ENCODE measurements at places on chromosomes 3 and 15.

- DNase-seq: no peak
Observed at GRCh38 chr3:160874736-160875135, 118.7 kb downstream of the PPM1L start.

- DNase-seq: no peak
Observed at GRCh38 chr3:46269556-46269955, 27.3 kb downstream of the CCR3 start.

DNA sequence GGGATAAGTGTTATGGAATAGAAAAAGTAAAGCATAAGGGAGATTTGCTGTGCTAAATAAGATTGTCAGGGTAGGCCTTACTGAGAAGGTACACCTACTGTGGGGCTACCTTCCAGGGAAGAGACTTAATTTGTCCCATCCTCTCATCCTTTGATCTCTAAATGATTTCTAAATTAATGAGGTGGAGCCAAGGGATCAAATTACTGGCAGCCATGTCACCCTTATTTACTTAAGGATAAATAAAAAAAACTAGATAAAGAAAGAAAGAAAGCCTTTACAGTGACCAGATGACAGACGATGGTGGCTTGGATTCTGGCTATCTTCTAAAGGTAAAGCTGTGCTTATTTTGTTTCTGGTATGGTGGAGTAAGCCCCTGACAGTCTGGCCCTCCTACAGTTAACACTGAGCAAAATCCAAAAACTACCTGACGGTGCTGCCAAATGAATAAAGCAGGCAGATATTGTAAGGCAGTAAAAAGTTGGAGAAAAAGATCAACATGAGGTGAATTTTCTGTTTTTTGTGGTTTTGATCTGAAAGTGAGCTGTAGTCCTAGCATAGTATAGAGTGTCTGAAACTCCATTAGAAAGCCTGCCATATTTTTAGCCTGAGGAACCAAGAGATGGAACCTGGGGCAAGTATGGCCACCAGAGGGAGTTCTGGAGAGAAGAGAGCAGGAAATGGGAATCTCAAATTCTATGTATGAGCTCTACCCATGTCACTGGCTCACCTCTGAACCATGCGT, 285.1 kb upstream of the MANF start:
- DNase-seq: peak; percentile 65

- DNase-seq: no peak
Observed at GRCh38 chr3:170256597-170256996, 34.4 kb downstream of the PRKCI start.

GRCh38 chr3:154285221-154285620, 39.1 kb downstream of the DHX36 start:
- no peak for DNase-seq

- DNase-seq: no peak
Observed at GRCh38 chr3:99503350-99503749, 135.0 kb upstream of the COL8A1 start.

DNA sequence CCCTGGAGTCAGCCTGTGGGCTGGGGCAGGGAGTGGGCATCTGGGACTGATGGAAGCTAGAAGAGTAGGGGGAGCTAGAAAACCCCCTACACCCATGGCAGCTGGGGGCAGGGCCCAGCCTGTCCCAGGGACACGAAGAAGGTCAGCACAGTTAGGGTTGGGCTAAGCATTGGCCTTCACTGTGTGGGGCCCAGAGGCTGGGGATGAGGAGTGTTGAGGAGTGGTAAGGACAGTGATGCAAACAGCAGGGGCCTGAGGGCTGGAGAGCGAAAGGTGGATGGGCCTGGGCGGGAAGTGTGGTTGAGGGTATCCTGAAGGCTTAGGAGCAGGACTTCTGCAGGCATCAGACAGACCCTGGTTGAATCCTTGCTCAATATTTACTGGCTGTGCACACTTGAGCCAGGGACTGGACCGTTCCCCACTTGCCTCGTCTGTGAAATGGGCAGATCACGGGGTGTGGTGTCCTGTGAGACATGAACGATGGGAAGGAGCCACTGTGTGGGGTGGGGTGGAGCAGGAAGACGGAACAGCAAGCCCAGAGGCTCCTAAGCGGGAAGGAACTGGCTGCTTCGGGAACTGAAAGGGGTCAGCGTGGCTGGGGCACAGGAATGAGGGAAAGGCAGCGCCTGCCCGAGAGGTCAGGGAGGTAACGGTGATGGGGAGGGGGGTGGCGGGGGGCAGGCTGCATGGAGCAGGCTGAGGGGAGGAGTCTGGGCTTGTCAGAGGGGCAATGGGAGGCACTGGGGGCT, 7.3 kb downstream of the PRKCD start:
- no peak for DNase-seq

DNA sequence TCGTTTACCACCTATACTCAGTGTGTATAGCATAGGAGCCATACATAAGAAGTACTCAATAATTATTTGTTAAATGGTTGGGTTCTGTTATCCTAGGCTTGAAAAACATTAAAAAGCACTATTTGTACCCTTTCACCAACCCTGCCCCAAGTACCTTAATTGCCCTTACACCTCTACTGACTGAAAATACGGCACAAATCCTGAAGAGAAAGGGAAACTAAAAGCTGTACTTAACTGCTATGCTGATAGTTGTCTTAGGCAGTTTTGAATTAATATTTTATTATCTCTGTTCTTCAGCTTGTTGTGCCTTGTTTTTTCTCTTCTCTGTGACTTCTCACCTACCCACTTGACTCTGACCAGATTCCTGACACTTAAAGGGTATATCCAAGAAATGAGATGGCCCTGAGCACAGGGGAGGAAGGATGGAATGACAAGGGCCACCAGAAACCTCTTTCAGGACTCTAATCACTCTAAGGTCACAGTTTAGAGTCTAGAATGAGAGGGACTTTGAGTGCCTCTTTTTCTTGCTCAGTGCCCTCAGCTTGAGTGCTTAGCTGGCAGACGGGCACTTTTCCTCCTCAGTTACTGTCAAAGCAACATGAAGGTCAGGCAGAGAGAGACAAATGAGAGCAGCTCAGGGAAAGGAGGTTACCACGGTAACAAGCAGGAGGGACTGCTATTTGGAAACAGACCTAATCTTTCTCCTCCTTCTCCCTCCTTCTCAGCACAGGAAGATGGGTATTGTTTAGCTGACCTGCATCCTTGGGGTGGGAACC, 136.5 kb downstream of the ZNF609 start:
- no peak for DNase-seq

DNA sequence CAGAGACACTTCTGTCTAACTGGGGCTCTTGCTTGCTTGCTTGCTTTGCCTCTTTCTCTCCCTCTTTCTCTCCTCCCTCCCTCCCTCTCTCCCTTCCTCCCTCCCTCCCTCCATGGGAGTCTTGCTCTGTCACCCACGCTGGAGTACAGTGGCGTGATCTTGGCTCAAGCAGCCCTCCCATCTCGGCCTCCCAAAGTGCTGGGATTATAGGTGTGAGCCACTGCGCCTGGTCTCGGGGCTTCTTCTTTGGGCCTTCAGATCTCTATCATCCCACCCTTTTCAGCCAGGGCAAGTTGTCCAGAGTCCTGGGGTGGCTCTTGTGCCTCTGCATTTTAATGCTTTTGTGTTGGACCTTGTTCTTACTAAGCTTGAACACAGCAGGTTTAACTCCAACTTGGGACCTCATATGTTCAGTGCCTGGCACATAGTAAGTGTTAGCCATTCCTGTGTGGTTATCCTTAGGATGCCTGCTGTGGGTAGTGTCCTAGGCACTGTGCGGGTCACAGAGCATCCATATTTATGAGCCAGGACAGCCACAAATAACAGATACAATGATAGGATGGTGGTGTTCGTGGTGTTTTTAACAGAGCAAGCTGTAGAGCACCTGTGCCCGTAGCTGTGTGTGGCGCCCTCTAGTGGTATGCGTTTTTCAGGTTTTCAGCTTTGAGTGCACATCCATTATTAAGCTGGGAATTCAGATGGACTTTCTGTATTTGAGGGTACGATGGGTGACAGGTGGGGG, 75.1 kb downstream of the CCK start:
- peak; percentile 82 for DNase-seq

- no peak for DNase-seq
Observed at GRCh38 chr3:114697401-114697800, 403.6 kb downstream of the TIGIT start.

GRCh38 chr3:49313896-49314688, 25.8 kb downstream of the USP4 start:
- no peak for DNase-seq

GRCh38 chr3:63076357-63076756, 201.1 kb upstream of the CADPS start:
- DNase-seq: no peak

- no peak for DNase-seq
Observed at GRCh38 chr3:106619-107018, 89.9 kb upstream of the CHL1 start.

DNA sequence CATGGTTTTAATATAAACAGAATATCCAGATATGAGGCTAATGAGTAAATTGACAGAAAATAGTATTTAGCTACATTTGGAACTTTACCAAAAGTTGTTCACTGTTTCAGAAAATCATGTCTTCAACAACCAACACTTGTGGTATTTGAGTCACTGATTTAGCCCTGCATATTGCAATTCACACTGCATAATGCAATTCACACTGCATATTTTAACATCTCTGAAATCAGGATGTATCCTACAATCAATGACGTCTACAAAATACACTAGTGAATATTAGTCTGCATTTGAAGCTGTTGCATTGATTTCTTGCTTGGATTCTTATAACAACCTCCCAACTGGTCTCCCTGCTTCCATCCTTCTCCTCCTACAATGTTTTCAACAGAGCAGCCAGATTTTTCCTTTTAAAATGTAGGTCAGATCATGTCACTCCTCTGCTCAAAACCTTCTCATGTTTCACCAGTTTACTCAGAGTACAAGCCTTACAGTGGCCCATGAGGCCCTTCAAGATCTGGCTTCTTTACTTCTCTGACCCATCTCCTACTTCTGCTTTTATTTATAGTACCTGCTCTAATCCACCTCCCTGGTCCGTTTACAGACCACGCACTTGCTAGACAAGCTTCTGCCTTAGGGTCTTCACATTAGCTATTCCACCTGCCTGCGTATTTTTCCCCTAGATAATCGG, 11.4 kb upstream of the RAB11A start:
- DNase-seq: no peak

GRCh38 chr15:87045746-87046145, 966.1 kb downstream of the AGBL1 start:
- DNase-seq: no peak

DNA sequence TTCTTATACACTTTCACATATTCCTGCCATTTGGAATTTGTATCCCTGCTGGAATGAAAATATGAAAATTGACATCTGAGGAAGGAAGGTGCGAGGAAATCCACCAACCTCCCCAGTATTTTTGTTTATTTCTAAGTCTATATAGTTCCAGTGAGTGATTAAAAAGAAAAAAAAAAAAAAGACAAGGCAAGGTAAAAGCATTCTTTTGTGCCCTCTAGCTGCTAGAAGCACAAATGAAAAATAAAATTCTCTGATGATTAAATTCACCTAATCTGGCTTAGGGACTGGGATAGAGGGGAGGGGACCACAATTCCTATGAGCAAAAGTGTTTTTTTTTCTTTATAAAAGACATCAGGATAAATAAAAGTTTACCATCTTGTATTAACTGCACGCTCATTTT, 370.9 kb downstream of the NR2F2 start:
- DNase-seq: no peak

DNA sequence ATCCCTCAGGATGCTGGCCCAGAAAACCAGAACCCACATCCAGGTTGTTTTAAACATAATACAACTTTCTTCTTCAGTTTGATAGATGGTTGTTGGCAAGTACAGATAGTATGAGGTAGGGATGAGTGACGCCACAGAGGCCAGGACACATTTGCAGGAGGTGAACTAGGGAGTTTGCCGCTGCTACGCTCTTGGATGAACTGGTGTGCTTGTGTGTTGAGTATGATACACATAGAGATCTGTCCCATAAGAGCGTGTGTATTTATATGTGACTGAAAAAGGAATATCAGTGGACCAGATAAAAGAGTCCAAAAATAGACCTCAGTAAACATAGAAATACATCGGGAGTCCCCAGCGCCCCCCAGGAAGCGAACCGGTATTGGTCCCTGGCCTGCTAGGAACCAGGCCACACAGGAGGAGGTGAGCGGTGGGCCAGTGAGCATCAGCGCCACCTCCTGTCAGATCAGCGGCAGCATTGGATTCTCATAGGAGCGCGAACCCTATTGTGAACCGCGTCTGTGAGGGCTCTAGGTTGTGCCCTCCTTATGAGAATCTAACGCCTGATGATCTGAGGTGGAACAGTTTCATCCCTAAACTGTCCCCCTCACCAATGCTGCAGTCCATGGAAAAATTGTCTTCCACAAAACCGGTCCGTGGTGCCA, 98.1 kb downstream of the LRRK1 start:
- peak; percentile 51 for DNase-seq

DNA sequence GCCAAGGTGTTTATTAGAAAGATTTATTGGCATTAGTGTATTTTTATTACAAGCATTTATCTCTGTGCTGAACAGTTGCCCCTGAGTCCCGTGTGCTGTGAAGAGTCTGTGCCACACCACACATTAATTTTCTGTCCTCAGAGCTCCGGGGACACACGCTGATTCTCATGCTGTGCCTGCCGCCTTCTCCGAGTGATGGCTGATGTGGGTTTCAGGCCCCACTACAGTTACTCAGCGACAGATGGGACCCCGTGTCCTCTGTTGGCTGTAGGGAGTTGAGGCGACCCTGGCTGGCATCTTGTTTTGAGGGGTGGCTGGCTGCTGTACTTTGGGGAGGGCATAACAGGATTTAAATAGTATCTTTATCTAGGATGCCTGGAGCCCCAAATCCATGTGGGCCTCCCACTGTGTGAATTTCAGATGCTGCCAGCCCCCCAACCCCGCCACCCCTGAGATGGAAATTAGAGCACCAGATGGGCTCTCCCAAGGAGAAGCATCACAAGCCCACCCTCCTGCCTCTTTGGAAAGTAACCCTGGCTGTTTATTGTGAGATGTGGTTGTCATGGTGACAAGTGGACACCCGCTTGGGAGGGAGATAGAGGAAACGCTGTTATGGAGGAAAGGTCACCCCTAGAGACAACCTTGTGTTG, 185.6 kb downstream of the APBA2 start:
- no peak for DNase-seq

DNA sequence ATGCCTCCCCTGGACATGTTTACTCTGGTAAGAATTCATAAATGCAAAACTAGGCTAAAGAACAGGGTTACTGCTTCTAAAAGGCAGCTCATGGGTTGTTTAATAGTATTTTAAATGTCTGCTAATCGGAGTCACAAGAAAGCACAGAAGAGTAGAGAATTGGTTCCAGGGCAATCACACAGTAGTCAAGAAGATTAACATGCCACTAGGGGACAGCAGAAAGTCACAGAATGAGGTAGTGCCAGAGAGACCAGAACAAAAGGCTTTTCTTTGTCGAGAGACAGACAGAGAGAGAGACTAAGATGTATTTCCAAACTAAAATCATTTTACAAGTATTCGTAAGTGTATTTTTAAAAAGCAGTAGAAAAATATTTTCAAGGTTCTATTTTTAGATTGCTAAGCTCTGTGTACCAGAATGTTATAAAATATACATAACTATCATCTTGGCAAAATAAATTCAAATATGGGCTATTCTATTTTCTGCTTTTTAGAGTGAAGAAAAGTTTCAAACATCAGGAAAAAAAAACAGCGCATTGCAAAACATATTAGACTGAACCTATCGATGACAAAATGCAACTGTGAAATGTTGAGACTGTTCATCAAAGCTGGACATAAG, 78.3 kb upstream of the CDIN1 start:
- DNase-seq: no peak

- no peak for DNase-seq
Observed at GRCh38 chr15:62899090-62899493, 143.5 kb upstream of the TPM1 start.
